ENCODE measurements at places on chromosomes 16 and 17.

GRCh38 chr16:21300309-21301167 lies 22.4 kb upstream of the CRYM start:
- peak; percentile 6 for DNase-seq

DNA sequence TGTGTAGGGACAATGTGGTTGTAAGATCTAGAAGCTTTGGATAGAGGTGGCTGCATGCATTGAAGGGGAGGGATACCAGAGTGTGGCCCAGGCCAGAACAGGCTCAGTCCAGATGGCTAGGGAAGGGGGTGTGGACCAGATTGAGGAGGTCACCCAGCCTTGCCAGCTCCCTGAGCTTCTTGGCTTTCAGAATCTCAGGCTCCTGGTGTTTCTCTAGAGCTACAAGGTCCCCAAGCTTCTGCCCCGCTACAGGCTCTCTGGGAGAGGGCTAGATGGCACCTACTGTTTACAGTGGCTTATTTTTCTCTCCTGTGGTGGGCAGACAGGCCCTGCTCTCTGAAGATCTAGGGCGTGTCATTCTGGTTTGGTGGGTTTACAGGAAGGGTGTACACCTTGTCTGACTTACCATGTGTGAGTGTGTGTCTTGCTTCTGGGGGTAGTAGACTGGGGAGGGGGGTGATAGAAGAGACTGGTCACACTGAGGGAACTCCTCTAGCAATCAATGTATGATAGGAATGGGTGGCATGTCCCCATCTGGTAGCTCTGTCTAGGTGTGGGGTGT lies 1.1 kb downstream of the RARA start:
- no peak for DNase-seq

DNA sequence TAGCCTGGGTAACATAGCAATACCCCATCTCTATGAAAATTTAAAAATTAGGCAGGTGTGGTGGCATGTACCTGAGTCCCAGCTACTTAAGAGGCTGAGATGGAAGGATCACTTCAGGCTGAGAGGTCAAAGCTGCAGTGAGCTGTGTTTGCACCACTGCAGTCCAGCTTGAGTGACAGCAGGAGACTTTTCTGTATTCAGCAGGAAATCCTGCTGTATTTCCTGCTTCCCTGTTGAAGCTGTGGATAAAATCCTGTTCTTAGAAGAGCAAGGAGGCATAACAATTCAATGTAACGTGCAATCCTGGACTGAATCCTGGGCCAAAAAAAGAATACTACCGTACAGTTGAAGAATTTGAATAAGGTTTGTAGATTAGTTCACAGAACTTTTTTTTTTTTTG lies 62.2 kb downstream of the FBXL20 start:
- no peak for DNase-seq

DNA sequence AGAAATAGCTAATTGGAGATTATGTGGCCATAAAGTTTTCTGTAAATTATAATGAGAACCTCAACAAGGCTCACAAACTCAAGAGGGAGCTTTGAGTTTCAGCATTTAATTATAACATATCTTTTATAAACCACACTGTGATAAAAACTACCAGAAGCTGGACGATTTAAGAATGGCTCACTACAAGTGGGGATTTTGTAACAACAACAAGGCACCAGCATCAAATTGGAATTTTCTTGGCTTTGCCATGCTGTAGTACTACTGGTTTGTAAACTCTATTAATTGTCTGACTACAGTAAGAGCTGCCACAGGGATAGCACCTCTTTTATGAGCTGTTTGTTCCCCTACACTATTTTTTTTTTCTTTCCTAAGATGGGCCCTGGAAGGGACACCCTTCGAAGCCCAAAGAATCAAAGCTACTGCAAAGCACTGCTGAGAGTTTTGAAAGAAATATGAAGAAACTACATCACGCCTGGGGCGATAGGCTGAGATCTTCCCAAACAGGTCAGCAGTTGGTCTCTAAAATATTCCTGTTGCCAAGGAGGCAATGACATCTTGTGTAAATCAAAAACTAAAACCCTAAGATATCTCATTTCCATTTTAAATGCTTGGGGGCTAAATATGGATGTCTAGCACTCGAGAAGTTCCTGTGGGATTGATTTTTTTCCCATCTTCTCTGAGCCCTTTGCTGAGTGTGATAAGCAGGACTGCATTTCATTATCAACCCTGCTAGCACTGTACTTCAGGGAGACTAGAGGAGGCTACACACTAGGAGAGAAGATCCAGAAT lies 40.9 kb downstream of the SKAP1 start:
- no peak for DNase-seq

- DNase-seq = no peak
Measured at GRCh38 chr17:6498356-6498755, 54.1 kb downstream of the PIMREG start.

GRCh38 chr16:88810912-88811768 lies 588 bp downstream of the APRT start:
- DNase-seq = no peak

- no peak for DNase-seq
Measured at GRCh38 chr17:2947588-2947950, 115.8 kb downstream of the OR1D5 start.

GRCh38 chr16:53507464-53508179 lies 4.6 kb upstream of the AKTIP start:
- no peak for DNase-seq

- DNase-seq = no peak
Measured at GRCh38 chr16:14307059-14307526, 236.0 kb downstream of the MRTFB start.

DNA sequence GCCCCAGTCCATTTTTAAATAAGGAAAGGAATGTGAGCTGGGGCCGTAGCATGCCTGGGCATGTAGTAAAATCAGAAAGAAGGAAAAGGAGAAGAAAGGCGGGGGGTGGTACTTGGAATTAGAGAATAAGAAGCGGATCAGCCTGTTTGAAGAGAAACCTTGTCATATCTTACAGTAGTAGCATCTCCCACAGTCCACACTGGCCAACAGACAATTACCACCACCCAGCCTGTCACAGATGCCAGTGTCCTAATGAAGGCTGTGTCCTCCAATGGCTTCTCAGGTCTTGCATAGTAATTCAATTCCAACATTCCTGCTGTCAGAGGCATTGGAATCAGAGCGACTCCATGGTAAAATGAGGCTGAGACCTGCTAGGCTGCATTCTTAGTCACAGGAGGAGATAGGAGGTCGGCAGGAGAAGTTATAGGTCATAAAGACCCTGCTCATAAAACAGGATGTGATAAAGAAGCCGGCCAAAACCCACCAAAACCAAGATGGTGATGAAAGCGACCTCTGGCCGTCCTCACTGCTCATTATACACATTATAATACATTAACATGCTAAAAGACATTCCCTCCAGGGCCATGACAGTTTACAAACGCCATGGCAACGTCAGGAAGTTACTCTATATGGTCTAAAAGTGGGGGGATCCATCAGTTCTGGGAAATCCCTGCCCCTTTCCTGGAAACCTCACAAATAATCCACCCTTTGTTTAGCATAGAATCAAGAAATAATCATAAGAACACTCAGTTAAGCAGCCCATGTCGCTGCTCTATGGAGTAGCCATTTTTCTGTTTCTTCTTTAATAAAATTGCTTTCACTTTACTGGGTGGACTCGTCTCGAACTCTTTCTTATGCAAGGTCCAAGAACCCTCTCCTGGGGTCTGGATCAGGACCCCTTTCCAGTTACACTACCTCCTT lies 9.6 kb upstream of the AKAP10 start:
- no peak for DNase-seq

DNA sequence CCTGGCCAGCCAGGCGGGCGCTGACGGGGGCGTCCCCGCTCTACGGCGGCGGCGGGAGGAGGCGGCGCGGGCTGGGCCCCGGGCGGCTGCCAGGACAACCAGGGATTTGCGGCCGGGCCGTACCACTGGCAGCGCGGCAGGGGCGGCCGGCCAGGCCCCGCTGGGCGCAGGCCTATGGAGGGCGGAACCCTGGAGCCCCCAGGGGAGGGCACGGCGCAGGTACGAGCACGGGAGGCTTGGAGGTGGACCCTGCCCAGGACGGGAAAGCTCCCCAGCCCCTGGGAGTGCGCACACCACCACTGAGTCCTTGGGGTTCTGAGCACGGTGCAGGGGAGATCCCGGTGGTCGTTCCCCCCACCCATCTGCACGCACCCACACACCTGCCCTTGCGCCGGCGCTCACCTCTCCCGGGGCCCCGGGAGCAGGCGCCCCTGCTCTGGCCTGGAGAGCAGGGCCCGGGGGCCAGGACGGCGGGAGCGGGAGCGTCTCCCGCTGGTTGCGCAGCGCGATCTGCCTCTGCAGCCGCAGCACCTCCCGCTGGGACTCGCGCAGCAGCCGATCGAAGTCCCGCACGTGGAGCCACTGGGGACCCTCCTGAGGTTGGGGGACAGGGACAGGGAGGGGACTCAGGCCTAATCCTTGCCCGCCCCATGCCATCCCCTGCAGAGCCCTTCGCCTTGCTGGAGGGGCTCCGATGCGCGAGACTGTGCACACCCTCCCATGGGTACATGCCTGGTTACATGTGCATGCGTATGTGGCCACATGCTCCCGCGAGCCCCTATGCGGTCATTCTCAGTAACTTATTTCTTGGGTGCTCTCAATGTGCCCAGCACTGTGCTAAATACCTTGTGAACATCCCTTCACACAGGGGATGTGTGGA lies 3.9 kb downstream of the TSPOAP1 start:
- DNase-seq = no peak

DNA sequence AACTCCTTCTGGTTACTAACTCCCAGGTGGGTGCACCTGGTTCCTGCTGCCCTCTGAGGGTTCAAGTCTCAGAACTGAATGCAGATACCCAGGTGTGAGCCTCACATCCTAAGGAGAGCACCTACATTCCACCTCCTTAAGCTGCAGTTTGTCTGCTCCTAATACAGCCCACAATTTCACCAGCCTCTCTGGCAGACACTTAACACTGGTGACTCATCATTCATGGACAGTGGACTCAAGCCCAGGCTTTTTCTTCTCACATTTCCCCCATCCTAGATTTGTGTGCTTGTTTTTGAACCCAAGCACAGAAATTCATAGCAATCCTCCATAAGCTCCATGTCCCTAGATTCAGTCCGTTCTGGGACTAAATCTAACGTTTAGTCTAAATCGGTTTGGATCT lies 7.0 kb upstream of the MAF start:
- no peak for DNase-seq

GRCh38 chr16:56193951-56194726 lies 2.9 kb downstream of the GNAO1 start:
- peak; percentile 74 for DNase-seq

DNA sequence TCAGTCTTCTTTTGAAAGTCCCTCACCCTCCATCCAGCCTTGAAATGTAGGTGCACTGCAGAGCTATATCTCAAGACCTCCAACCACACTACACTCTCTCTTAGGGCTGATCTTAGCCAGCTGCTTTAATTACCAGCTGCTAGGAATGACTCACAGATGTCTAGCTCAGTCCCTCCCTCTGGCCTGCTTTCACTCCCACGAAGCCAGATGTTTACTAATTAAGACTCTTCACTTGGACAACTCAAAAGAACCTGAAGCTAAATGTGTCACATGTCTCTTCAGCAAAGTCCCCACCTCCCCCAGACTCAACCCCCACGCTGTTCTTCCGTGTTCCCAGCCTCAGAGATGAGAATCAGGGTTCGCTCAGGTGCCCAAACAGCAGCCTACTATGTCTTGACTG lies 2.6 kb downstream of the GTF3C1 start:
- no peak for DNase-seq

GRCh38 chr17:41296846-41297245 lies 5.8 kb downstream of the KRTAP29-1 start:
- no peak for DNase-seq

- DNase-seq = no peak
Measured at GRCh38 chr17:27105636-27106035, 188.3 kb upstream of the WSB1 start.

DNA sequence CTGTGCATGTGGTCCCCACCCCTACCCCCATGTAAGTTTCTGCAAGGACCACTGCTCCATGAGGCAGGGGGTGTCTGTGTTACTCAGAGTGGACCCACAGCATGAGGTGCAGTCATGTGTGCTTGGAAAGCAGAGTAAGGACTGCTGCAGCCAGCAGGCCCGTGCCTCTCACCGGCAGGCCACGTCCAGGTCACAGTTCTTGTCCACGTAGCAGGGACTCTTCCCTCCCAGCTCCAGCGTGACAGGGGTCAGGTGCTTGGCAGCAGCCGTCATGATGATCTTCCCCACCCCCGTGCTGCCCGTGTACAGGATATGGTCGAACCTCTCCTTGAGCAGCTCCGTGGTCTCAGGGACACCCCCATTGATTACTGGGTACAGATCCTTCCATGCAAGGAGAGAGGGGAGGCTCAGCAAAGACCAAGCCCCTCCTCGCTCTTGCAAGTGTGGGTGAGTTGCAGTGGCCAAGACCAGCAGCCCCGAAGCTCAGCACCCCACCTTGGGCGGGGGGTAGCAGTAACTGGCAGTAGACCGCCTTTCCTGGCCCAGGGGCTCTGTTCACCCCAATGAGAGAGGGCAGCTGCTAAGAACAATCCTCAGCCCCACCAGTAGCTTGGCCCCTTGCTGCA lies 6.2 kb downstream of the ALDH3A1 start:
- DNase-seq = no peak

DNA sequence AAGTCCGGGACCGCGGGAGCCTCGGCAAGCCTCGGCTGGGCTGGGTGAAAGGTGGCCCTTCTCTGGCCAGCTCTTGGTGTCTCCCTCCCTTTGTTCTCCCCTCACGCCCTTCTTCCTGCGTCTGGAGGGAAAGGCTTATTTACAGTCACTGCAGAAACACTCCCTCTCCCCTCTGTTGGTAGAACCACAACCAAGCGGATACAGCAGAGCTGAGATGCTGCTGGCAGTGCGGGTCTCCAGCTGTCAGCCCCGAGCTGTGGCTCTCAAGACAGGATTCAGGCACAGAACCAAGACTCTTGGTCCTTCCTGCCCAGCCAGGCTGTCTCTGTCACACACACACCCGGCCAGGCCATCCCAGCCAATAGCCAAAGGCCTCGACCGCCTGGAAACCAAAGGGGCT lies 133.3 kb downstream of the ENGASE start:
- no peak for DNase-seq

DNA sequence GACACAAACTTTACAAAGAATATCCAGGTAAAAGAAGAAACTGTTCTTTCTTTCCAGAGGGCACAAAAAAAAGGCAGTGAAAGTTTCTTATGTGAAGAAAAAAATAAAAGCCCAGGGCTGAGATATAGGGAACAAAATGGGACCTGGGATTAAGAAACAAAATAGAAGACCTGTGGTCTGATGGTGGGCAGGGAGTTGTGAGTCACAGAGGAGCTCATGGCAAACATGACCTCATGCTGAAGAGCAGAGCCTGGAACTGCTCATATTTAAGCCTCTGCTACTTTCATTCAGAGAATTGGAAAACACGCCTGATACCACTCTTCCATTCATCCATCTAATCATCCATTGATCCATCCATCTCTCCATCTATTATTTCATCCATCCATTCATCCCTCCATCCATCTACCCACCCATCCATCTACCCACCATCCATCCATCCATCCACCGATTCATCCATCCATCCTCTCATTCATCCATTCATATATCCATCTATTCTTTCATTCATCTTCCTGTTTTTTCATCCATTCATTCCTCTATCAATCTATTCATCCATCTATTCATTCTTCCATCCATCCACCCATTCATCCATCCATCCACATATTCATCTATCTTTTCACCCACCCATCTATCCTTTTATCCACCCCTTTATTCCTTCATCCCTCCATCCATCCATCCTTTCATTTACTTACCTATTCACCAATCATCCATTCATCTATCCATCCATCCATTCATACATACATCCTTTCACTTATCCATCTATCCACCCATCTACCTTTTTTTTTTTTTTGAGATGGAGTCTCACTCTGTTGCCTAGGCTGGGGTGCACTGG lies 30.0 kb downstream of the WFDC1 start:
- no peak for DNase-seq

GRCh38 chr16:55282441-55282840 lies 41.6 kb upstream of the IRX6 start:
- DNase-seq = no peak

All from T follicular helper cell (primary cell).